Activated CD4-positive, alpha-beta T cell treated with anti-CD3 and anti-CD28 coated beads for 36 hours (primary cell): ENCODE measurements at places on chromosomes 12 and 14. TPM values are rescaled to one million over a fixed set of nuclear protein-coding genes. Genes with fewer than 3 reads are reported as not detected.

Gene PLEK2
- 2.9 TPM for total RNA-seq

Gene KRT85
- total RNA-seq = not detected

Gene AMN
- total RNA-seq = 0.23 TPM

Gene MORN3
- total RNA-seq = 2.0 TPM

Gene RTL1
- total RNA-seq = not detected

Gene KCNA1
- total RNA-seq = not detected

Gene SLC25A21
- total RNA-seq = not detected

Gene TMED8
- total RNA-seq = 25.3 TPM

GRCh38 chr12:126944684-126945083 is 1322.3 kb upstream of the TMEM132C start:
- H3K36me3 ChIP-seq = no peaks in the 10 kb centered on the region
- no peaks in the 10 kb centered on the region for H3K27me3 ChIP-seq
- no peak overlapping the region for H3K27ac ChIP-seq
- no peaks in the 10 kb centered on the region for H3K4me1 ChIP-seq
- peak; percentile 7 for DNase-seq

DNA sequence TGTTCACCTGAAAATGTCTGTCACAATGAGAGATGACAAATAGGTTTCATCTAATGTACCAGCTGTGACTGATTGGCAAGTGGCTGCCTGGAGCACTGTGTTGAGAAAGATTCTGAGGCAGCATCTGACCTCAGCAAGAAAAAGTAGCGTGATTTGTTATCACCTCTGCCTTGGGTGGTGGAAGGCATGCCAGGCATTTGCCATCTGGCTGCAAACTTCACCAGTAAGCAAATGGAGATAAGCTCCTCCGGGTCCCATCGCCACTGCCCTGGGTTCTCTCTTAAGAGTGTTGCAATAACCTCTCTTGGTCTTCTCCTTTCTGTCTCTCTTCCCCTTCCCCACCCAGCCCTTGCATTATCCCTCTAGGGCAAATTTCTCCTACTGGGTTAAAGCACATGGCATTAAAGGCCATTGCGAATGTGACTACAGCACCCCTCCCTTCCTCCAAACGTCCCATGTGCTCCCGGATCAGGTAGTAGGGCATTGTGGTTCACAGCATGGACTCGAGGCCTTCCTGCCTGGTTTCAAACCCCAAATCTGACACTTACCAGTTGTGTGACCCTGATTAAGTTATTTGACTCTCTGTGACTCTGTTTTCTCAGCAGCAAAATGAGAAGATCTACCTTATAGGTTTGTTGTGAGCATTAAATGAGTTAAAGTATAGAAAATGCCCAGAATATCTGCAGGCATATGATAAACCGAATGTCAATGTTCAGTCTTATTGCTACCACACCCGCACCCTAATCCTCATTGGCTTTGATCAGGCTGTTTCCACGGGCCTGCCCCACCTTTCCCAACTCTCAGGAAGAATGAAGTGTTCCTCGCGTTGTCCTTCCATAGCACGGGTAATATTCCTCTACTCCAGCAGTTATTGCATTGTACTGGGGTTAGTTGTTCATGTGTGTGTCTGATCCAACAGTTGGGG is 8.2 kb upstream of the LGALS3 start:
- no peaks in the 10 kb centered on the region for H3K4me1 ChIP-seq
- H3K4me3 ChIP-seq = no peak overlapping the region
- no peaks in the 10 kb centered on the region for H3K36me3 ChIP-seq
- DNase-seq = no peak
- no peaks in the 10 kb centered on the region for H3K27me3 ChIP-seq

DNA sequence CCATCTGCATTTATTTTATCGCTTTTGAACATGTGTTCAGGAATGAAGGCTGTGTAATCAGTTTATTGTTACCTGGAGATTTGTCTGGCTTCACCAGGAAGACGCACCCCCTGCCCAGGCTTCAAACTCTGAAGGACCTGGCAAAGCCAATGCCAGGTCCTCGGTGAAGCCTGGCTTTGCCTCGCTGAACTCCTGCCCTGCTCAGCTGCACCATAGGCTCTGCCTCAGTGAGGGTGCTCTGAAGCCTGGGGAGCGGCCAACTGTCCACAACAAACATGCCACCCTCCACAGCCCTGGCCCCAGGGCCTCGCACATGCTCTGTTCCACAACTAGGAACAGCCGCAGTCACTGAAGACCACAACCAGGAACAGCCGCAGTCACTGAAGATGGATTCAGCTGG is 66.9 kb downstream of the NTF3 start:
- DNase-seq = no peak
- H3K27me3 ChIP-seq = peaks cover 7% of the 10 kb centered on the region
- no peak overlapping the region for H3K27ac ChIP-seq
- H3K36me3 ChIP-seq = no peaks in the 10 kb centered on the region
- H3K4me3 ChIP-seq = no peak overlapping the region

GRCh38 chr12:11703378-11703777 is 53.9 kb downstream of the ETV6 start:
- DNase-seq = no peak
- peak overlapping the region; percentile 81 for H3K27ac ChIP-seq
- peaks cover 57% of the 10 kb centered on the region for H3K4me1 ChIP-seq
- no peaks in the 10 kb centered on the region for H3K27me3 ChIP-seq
- H3K36me3 ChIP-seq = peaks cover 29% of the 10 kb centered on the region

DNA sequence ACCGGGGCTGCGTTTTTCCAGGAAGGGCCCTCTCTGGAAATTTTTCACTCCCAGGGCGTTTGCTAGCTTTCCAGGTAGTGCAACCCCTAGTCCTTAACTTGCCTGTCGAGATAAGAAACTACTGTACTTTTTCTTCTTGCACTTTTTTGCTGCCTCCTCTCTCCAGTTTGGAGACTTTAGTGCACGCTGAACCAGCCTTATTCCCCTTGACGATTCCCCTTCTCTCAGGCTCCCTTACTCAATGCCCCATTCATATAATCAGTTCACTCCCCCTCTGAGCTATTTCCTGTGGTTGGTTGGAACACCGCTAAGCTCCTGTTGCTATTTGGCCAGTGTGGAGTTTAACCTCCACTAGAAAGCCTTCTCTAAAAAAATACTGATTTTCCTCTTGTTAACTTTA is 682 bp downstream of the CREBL2 start:
- H3K27ac ChIP-seq = peak overlapping the region; percentile 98
- peaks cover 17% of the 10 kb centered on the region for H3K36me3 ChIP-seq
- H3K4me3 ChIP-seq = peak overlapping the region; percentile 93
- no peaks in the 10 kb centered on the region for H3K27me3 ChIP-seq
- peak; percentile 42 for DNase-seq

DNA sequence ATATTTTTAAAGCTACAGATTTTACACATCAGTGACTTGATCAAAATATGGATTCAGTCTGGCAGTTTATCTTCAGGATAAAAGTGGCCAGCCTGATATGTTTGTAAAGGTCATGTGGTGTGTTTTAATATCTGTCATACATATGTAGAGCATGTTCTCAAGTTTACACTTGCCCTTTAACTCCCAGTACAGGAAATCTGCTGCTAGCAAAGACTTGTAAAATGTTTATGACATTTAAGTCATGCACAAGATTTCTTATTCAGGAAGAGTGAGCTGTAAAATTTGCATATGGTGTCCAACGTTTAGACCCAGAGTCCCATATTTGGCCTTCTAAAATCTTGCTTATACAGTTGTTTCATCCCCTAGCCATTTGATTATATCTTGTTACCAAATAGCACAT is 197.5 kb upstream of the FLRT2 start:
- DNase-seq = no peak
- H3K36me3 ChIP-seq = no peaks in the 10 kb centered on the region
- no peaks in the 10 kb centered on the region for H3K27me3 ChIP-seq
- no peak overlapping the region for H3K27ac ChIP-seq
- no peaks in the 10 kb centered on the region for H3K4me1 ChIP-seq

- no peak overlapping the region for H3K27ac ChIP-seq
- H3K27me3 ChIP-seq = no peaks in the 10 kb centered on the region
- H3K4me3 ChIP-seq = no peak overlapping the region
Observed at GRCh38 chr12:1277905-1278304, 286.9 kb downstream of the ERC1 start.

GRCh38 chr12:70826156-70826555 is 94.4 kb downstream of the PTPRR start:
- H3K4me3 ChIP-seq = no peak overlapping the region
- no peak for DNase-seq
- no peak overlapping the region for H3K27ac ChIP-seq
